ENCODE measurements at places on chromosomes 4 and X.

GRCh38 chrX:65821721-65822496, 154.5 kb downstream of the MSN start:
- DNase-seq, result no peak

GRCh38 chrX:53133400-53133799, 39.5 kb downstream of the KANTR start:
- DNase-seq, result no peak

DNA sequence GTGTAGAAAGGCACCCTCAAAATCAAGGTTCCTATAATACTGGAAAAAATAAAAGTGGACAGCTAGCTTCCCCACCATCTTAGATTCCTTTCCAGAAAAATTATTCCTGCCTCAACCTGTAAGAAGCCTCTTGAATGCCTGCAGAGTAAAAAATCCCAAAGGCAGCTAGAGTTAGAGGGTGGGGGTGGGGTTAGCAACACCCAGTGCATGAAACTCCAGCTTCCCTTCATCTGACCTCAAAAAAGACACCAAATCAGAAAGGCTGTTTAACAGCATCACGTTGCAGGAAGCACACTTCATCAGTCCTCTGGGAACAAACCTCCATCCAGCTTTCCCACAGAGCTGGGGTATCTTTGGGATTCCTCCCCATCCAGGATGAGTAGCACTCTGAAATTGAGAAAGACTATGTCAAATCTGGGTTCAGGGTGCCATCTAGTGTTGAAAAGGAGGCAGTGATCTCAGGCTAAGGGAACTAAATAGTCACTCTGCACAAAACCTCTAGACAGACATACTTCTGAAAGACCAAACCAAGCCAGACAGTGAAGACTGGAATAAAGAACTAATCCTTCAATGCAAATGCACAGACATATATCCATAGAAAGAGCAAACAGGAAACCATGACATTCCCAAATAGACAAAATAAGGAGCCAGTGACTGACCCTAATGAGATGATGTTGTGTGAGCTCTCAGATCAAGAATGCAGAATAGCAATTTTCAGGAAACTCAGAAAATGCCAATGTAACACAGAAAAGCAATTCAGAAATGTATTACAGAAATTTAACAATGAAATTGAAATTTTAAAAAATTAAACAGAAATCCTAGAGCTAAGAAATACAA, 97.9 kb downstream of the ARHGEF9 start:
- no peak for DNase-seq

DNA sequence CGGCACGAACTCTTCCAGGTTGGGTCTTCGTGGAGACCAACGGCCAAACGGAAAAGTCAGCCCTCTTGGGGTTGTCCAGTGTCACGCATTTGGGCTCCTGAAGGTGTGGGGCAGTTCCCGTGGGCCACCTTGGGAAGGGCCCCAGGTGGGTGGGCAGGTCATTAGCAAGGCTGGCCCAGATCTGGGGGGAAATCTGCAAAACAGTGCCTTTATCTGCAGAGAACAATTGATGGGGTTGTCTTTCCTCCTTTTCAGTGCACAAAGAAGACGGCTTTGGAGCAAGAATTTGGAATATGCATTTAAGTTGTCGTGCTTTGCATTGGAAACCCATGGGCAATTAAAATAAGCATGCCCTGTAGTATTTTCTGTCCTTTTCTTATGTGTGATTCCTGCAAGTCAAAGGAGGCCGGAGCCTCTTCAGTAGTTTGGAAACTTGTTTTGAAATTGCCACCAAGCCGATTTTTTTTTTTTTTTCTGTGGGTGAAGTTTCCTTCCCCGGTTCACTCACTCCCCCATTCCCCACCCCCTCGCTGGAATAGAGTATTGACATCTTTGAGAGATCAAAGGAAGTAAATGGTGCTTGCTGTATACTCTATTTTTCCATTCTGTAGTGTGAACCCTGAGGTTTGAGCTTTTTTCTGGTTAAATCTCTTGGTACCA, 9.8 kb downstream of the ZIC3 start:
- DNase-seq, result no peak

DNA sequence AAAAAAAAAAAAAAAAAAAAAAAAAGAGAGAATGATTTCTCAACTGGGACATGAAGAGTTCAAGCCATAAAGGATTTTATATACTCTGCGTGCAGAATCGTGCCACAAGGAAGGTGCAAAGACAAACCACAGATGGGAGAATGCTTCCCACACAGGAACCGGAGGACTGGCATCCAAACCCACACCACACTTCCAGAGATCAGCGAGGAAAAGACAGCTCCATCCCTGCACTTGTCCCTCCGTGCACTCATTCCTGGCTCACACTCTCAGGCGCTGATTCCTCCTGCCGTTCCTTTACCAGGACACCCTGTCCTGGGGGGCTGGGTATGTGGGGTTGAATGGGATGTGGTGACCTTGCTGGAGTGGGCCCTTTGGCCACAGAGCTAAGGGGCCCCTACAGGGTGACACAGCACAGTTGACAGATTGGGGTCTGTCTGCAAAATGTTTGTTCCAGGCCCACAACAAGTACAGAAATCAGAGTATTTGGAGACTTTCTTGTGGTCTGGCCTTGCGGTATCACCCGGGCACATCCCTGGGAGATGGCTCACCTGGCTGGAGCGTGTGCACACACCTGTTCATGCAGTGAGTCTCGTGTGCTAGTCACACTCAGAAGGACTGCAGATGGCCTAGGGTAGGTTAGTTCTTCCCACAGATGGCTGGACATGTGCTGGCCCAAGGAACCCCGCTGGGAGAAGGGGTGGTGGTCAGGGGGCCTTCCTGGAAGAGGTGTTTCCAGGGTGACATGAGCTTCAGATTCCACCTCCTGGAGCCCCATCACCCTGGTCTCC, 55.4 kb upstream of the GPR78 start:
- no peak for DNase-seq

Measured in vagina (tissue), 2 donors.